ENCODE measurements at places on chromosomes 4 and X. TPM values are rescaled to one million over a fixed set of nuclear protein-coding genes. Genes with fewer than 3 reads are reported as not detected.

RNF128 gene
- 7.2 TPM for total RNA-seq

PLP1 gene
- 43.8 TPM for total RNA-seq

RADX gene
- total RNA-seq: 32.5 TPM

NPFFR2 gene
- 1.6 TPM for total RNA-seq

EIF1AX gene
- total RNA-seq: 80.3 TPM

TRIM60 gene
- not detected for total RNA-seq

CLIC2 gene
- total RNA-seq: 3.2 TPM

FAM9B gene
- total RNA-seq: not detected

SMARCA1 gene
- total RNA-seq: 76.1 TPM

ADAM29 gene
- 1.4 TPM for total RNA-seq

RHOXF1 gene
- not detected for total RNA-seq

FRMPD4 gene
- total RNA-seq: 14.3 TPM

NEXMIF gene
- total RNA-seq: 60.9 TPM

CLTRN gene
- 0.46 TPM for total RNA-seq

CSAG1 gene
- not detected for total RNA-seq

ANKRD50 gene
- 72.9 TPM for total RNA-seq

GLRA2 gene
- 52.4 TPM for total RNA-seq

MEPE gene
- total RNA-seq: 0.23 TPM

ARHGAP36 gene
- total RNA-seq: 8.5 TPM
